ENCODE measurements at places on chromosomes 2 and 18. TPM values are rescaled to one million over a fixed set of nuclear protein-coding genes. Genes with fewer than 3 reads are reported as not detected.

The VAMP8 gene
- total RNA-seq, result not detected

- no peak for DNase-seq
- H3K36me3 ChIP-seq, result no peaks in the 10 kb centered on the region
- no peaks in the 10 kb centered on the region for H3K27me3 ChIP-seq
- H3K4me3 ChIP-seq, result no peak overlapping the region
- H3K4me1 ChIP-seq, result no peaks in the 10 kb centered on the region
- peak overlapping the region; percentile 95 for H3K27ac ChIP-seq
These were observed 38.4 kb upstream of the GMCL1 start for GRCh38 chr2:69791045-69791444.

GRCh38 chr2:158732573-158733429, 62.3 kb upstream of the DAPL1 start:
- no peak overlapping the region for H3K4me3 ChIP-seq
- H3K27me3 ChIP-seq, result no peaks in the 10 kb centered on the region
- no peak for DNase-seq
- no peaks in the 10 kb centered on the region for H3K4me1 ChIP-seq
- H3K27ac ChIP-seq, result no peak overlapping the region
- H3K36me3 ChIP-seq, result no peaks in the 10 kb centered on the region

The SLC8A1 gene
- total RNA-seq, result 61.2 TPM

DNA sequence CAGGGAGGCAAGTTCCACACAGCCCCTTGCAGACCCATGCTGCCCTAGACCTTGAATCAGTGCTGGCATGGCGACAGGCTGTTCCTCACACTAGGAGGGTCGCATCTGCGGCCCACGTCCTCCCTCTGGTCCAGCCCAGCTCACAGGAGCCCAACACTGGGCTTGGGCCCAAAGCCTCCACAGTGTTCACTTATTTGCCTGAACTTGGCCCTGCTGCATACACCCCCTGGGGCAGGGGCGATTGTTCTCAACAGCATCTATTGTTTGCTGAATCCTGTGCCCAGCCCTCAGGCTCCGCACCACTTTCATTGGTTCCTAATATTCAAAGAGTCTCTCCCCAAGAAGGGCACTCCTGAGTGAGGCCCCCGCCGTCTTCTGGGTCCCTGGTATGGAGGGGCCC, 90.7 kb downstream of the ZBTB7C start:
- no peak overlapping the region for H3K4me3 ChIP-seq
- H3K27me3 ChIP-seq, result no peaks in the 10 kb centered on the region
- H3K4me1 ChIP-seq, result peaks cover 3% of the 10 kb centered on the region
- no peaks in the 10 kb centered on the region for H3K36me3 ChIP-seq
- DNase-seq, result no peak
